ENCODE measurements at places on chromosomes 1 and 21.

- no peak for DNase-seq
Measured at GRCh38 chr1:106072909-106073600, 983.4 kb upstream of the PRMT6 start.

- no peak for DNase-seq
Measured at GRCh38 chr1:41802532-41803501, 115.9 kb downstream of the HIVEP3 start.

GRCh38 chr1:234327577-234328164 is 45.6 kb upstream of the COA6 start:
- no peak for DNase-seq

DNA sequence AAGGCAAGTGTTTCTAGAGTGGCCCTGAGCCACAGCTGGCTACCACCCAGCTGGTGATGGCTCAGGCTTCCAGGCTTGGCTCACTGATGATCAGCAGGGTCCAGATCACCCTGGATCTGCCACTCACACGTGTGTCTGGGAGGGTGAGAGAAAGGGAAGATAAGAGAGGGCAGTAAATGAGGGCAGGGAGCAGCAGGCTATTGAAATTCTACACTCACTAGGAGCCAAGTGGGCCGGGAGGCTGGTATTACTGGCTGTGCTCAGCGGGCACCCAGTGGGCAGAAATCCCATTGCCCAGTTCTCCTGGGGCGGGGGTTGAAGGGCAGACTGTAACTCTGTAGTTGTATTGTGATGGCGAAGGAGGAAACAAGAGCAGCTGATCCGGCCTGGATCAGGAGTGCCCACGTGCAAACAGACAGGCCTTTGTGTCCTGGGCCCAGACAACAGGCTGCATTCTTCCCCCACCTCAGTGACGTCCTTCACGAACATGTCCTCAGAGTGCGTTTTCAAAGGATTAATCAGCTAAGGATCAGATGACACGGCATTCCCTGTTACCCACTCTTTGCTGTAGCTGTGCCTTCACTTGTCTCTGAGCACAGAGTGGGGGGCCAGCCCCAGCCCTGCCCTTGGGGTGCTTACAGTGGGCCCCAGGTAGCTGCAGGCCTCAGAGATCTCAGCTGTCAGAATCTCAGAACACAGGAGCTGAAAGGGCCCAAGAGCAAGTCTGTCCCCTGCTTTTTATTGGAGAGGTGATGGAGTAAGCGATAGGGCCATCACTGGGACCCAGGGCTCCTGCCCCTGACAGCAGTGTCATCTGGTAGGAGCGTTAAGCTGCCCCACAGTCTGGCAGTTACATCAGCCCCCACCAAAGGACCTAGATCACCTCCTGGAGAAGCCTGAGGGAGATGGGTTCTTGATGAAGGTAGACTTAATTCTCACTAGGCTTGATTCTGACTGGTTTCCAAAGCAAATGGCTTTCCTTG is 60.5 kb downstream of the ATP1A1 start:
- no peak for DNase-seq

GRCh38 chr1:113036639-113037321 is 36.2 kb upstream of the LRIG2 start:
- no peak for DNase-seq

DNA sequence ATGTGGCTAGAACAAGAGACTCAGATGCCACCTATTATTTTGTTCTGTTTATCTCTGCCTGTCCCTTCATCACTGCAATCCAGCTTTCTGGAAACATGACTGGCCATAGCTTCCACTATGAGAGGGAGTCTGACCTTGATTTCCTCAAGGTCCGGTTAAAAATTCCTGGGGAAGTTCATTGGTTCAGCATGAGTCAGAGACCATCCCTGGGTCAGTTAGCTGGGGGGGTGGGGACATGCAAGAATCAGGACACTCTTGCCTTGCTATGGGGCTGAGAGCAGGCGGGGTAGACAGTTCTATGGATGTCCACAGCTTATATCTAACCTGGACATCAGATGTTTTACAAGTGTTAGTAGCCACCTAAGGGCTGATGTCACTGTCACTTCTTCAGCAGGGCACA is 81.1 kb downstream of the TENT5C start:
- DNase-seq = no peak

GRCh38 chr21:18129526-18129925 is 115.1 kb upstream of the CHODL start:
- DNase-seq = no peak

- no peak for DNase-seq
Measured at GRCh38 chr1:153364156-153364555, 6.5 kb downstream of the S100A9 start.

DNA sequence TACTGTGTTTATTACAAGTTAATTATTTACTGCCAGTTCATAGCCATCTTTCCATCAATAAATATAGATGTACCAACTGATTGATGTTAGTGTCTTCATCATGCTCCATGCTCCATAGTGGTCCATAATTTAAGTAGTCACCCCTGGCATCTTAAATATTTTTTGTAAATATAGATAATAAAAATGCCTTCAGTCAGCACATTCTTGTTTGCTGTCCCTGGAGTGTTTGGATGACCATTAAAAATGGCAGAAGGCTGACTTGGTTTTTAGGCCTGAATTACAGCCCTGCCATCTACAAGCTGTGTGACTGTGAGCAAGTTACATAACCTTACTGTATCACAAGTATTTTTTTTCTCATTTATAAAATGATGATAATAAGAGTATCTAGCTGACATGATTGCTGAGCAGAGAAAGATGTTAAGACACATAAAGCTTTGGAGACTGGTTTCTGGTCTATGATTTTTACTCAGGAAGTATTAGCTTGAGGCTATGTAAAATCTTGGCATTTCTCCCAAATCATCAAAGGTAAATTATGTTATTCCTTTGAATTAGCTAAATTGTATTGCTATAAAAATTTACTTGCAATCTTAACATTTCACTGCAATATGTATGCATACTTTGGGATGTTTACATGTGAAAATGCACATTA is 427.2 kb downstream of the USP25 start:
- DNase-seq = no peak

GRCh38 chr1:174690266-174690665 is 242.5 kb downstream of the GPR52 start:
- no peak for DNase-seq

DNA sequence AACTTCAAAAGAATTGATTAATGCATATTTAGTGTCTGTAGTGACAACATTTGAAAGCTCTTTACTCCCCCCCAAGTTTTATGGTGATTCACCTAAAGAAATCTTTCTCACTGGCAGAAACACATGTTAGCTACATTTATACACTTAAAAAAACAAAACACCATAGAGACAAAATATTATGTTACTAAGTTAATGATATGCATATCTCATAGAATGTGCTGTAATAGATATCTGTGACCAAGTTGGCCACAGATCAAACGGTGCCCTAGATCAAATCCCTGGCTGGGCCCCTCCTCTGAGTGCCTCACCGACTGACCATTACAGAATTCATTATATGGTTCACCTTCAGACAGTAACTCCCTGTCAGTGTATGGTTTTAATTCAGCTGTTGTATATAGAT is 322.1 kb upstream of the LYPLAL1 start:
- no peak for DNase-seq

GRCh38 chr1:209672705-209673630 is 2.2 kb upstream of the G0S2 start:
- no peak for DNase-seq

DNA sequence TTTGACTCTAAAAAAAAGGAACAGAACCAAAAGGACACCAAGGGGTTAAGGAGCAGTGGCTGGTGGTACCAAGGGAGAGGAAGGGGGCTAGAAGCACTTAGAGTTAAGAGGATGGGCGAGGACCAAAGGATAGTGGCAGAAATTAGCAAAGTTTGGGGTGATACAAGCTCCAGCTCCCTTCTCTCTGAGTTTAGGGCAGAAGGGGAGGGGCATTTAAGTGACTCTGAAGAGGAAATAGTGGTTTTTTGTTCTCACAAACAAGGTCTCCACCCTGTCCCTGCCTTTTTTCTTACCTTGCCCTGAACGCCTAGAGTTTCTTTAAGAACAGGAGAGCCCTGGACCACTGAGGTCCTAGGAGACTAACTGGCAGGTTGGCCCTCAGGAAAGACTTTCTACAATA is 3.3 kb downstream of the CDC42SE1 start:
- DNase-seq = no peak

GRCh38 chr1:46983830-46984586 is 39.5 kb upstream of the CYP4X1 start:
- DNase-seq = no peak

DNA sequence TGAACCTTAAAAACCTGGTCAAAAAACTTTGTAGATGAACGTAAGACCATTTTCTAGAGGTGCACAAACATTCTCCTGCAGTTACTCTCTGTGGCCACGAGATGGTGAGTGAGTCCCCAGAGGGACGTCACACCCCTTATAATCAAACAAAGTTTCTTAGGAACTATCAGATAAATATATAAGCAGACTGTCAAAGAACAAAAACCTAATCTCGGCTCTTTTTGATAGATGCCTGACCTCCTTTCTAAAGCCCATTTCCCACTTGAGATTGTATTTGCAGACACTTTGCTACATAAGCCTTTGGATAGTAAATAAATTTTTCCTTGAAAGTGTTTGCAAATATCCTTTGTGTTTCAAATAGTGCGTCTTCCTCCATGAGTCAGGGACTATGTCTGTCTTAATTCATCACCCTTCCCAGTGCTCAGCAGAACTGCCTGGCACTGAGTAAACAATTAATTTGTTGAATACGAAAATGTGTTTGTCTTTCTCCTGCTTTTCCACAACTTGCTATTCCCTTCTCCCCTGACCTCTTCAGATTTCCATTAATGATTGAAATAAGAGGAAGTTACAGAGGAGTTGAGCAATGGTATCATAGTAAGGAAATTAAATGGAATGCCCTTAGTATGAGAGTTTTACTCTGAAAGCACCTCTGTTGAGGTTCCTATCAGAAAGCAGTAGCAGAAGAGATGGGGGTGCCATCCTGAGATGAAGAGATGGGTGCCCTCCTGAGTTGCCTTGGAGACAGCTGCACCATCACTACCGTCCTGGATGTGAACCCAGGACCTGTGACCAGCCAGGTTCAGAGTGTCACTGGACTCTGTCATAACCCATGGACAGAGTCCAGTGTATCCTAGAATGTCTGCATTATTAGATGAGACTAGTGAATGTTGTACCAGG is 57.8 kb upstream of the RAVER2 start:
- no peak for DNase-seq

DNA sequence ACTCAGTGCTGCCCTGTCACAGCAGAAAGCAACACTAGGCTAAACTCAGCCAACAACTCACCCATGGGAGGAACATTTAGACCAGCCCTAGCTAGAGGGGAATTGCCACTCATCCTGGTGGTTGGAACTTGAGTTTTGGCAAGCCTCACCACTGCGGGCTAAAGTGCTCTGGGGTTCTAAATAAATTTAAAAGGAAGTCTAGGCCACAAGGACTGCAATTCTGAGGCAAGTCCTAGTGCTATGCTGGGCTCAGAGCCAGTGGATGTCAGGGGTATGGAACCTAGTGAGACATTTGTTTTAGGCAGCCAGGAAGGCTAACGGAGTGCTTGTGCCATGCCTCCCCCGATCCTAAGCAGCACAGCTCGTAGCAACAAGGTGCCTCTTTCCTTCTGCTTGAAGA is 78.0 kb downstream of the RGS13 start:
- no peak for DNase-seq

DNA sequence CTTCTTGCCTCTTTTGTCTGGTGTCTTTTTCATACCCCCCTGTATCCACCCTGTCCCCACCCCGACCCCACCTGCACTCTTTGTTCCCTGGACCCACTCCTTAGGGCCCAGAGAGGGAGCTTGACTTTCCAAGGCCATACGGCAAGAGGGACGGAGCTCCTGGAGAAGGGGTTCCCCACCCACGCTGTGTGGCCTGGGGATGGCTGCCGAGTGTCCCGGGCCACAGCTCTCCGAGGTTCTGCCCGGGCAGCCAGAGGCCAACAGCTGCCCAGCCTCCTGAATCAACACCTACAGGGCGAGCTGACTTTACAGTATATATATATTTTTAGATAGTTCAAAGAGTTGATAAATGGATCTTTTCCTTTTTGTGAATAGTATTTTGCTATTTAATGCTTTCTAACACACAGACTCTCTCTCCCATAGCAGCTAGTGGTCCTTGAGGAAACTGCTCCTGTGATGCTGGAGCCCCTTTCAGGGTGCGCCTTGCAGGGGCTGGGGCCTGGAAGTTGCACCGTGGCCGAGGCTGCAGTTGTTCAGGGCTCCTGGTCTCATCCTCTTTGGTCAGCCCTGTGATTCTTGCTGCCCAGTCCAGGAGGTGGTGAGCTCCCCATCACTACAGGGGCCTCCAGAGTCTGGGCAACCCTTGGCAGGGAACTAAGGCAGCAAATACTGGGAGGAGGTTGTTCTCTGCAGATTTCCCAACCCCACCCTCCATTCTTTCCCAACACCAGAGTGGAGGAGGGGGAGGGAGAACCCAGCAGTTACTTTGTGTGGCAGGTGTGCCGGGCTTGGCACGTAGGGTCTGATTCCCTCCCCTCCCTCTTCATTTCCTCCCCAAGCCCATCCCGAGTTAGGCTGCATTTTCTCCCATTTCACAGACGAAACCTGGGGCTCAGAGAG is 321.6 kb downstream of the PTPRU start:
- DNase-seq = no peak

GRCh38 chr1:111140680-111140967 is 601 bp downstream of the CEPT1 start:
- DNase-seq = no peak

GRCh38 chr1:151327903-151328674 is 873 bp upstream of the PI4KB start:
- DNase-seq = no peak

GRCh38 chr1:11817192-11817591 is 11.2 kb downstream of the CLCN6 start:
- no peak for DNase-seq

GRCh38 chr1:101363891-101364318 is 127.1 kb downstream of the S1PR1 start:
- no peak for DNase-seq

DNA sequence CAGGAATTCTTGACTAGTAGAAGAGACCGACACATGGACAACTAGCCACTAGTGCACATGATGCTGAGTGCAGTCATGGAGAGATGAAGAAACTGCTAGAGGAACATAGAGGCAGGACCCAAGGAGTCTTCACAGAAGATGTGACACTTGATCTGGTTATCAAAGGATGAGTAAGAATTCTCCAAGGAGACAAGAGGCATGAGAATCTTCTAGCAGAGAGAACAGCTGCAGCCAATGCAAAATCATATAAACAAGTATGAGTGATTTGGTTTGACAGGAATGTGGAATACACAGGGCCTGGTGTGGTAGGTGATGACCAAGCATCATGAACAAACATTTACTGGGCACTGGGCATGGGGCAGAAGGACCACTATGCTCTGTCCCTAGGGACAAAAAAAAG is 140.9 kb upstream of the CTTNBP2NL start:
- DNase-seq = no peak
